Stimulated activated CD8-positive, alpha-beta memory T cell treated with anti-CD3 and anti-CD28 coated beads, Interleukin-15, amount 100 ng/mL, for 24 hours (primary cell): ENCODE measurements at places on chromosomes 4 and X.

DNA sequence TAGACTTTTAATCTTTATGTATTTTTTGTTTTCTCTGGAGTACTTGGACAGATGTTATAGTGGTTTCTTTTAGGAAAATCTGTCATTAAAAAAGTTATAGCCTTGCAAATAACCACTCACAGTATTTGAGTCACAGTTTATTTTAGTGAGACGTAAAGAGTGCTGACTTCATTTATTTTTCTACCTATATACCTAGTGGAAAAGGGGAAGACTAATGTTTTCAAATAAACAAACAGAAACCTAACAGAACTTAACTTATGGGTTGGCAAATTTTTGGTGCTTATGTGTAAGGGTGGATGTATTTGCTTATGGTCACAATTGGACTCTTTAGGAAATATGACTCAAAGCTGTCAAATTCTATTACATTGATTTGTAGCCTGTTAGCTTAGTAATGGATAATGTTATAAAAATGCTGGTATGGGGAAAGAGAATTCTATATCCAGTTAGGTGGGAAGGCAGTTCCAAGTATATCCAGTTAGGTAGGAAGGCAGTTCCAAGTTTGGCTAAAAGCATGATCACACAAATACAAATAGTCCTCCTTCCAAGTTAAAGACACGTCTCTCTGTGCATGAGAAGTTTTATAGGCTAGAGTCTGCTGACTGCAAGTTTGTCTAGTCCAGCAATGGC is 61.9 kb downstream of the SLC9A6 start:
- no peak for DNase-seq

GRCh38 chr4:110296892-110297291 is 98.5 kb upstream of the ELOVL6 start:
- DNase-seq, result no peak

GRCh38 chr4:23361453-23361852 is 528.4 kb downstream of the PPARGC1A start:
- no peak for DNase-seq

GRCh38 chr4:82367438-82368097 is 6.2 kb downstream of the HNRNPD start:
- DNase-seq, result no peak

GRCh38 chr4:2671267-2671895 is 84.8 kb downstream of the TNIP2 start:
- no peak for DNase-seq

DNA sequence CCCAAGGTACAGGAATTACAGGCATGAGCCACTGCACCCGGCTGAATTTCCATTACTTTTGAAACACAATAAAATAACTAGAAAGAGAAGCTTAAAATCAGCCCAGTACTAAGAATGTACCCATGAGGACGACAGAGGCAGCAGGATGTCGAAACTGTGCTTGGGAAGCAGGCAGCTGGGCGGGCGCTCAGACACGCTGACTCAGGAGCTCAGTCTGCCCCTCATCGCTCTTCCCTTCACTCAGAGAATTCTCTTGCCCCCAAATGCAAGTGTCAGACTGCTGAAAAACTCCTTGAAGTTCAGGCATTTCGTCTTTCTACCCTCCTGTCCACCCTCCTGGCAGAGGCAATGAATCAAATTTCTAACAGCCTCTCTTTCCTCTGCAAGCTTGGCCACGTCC is 41.0 kb upstream of the CDKN2AIP start:
- DNase-seq, result no peak

- no peak for DNase-seq
Observed at GRCh38 chr4:140720387-140721304, 35.5 kb downstream of the TBC1D9 start.

- no peak for DNase-seq
Observed at GRCh38 chr4:74932832-74933561, at the start of gene PARM1. Gene PARM1, plus strand, starts transcription at chr4:74933116. Its CDS starts 212 bp downstream, at chr4:74933328.

GRCh38 chr4:115275615-115276014 is 162.2 kb upstream of the NDST4 start:
- no peak for DNase-seq

- no peak for DNase-seq
Observed at GRCh38 chr4:174874898-174875297, 43.3 kb upstream of the ADAM29 start.

DNA sequence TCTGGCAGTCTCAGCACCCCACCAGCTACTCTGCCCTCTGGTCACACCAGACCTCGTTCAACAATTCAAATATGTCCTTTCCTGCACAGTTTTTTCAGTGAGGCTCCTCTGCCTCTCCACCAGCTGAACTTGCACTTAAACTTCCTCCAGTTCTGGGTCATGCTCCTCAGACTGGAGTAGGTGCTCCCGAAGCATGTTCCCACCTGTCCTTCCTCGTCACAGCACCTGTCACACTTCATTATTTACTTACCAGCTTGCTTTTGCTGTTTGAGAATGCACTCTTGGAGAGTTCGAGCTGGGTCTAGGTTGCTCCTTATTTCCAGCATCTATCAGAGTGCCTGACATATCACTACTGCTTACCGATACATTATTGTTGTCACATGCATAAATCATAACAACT is 144.8 kb upstream of the TTC29 start:
- DNase-seq, result no peak

DNA sequence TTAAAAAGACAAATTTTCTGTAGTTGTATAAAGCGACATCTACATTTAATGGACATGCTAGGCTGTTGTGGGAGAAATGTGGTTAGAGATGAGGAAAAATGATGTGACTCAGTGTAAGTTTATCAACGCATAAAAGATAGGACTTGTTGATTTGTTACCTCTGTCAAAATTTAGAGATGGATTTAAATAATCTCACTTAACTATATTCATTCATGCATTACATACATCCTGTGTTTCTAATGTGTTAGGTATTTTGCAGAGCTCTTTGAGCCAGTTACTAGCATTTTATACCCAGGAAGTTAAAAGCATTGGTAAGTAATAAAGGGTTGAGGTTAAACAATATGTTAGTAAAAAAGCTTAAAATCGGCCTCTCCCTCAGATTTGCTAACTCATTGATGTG is 34.3 kb downstream of the METAP1 start:
- DNase-seq, result no peak

- DNase-seq, result no peak
Observed at GRCh38 chr4:90187148-90187884, 60.1 kb downstream of the CCSER1 start.

DNA sequence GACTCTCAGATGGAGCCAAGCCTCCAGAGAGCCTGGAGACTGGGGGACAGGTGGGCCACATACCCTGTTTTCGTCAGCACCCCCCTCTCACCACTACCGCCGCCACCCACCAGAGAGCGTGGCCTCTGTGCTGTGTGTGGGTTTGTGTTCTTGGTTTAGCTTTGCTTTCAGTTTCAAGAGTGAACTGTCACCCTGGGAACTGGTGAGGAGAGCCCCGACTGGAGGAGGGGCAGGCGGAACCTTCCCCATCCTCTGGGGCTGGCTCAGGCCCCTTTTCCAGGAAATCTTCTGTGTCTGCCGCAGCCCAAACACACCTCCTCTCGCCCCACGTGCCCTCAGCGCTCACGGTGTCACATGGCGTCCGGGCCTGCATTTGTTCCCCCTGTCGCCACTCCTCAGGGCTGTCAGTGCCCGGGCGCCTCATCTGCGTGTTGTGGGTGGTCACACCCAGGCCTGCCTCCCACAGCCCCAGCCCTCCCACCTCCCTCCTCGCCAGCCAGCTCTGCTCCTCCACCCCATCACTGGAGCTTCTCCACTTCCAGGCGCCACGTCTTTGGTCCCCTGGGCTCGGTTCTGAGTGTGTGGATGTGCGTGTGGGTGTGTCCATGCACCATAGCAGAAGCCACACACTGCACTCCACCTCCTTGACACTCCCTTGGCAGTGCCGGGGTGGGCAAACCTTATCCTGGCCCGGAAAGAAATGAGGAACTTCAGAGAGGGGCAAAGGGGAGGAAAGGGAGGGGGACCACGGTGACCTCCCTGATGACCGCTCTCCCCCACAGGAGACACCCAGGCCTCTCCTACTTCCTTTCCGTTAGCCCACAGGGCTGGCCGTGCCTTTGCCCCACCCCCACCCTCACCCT is 27.8 kb downstream of the ELF4 start:
- DNase-seq, result no peak

DNA sequence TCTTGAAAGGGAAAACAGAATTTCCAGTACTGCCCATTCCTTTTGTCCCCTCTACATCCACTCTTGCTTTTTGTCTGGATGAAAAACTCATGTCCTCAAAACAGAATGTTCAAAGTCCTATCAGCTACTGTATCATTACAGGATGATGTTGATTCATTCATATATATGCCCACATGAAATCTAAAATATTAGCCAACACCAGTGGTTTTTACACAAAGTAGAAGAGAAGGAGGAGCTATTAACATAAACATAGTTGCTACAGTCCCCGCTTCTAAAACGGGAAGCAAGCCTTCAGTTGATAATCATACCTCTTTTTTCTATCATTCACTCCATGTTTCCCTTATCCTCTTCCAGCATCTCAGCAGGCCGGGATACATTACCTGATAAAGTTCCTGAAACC is 7.7 kb upstream of the THOC2 start:
- no peak for DNase-seq

DNA sequence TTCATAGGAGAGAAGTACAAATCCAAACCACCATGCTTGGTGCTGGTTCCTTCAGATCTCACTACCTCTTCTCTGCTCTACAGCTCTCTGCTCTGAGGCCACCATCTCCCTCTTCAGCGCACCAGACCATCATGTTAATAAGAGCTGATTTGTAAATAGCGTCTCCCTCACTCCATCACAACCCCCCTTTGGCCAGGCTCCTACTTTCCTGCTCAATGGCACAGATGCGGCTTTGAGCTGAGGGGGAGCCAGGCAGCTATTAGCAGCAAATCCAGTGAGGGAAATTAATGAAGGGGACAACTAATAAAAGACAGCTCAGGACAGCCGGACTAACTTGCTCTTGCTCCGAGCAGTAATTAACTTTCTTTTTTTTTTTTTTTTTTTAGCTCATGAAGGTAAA is 13.1 kb downstream of the NEUROG2 start:
- DNase-seq, result no peak

- DNase-seq, result no peak
Observed at GRCh38 chr4:2794486-2795299, 1.8 kb downstream of the SH3BP2 start.

DNA sequence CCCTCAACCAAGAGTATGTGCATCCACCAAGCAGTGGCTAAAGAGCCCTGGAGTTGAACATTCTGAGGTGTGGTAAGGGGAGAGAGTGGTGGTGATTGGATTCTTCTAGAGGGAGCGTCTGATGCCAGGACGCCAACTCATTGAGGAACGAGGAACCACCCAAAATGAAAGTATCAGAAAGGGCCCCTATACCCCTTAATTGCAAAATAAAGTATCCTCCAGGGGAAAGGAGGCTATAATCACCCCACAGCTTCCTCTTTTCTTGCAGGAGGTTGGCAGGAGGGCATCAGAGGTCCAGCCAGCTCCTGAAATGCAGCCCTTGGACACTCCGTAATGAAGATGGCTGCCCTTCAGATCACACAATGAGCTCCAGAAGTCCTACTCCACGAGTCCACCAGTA is 5.3 kb upstream of the KIAA1210 start:
- no peak for DNase-seq

DNA sequence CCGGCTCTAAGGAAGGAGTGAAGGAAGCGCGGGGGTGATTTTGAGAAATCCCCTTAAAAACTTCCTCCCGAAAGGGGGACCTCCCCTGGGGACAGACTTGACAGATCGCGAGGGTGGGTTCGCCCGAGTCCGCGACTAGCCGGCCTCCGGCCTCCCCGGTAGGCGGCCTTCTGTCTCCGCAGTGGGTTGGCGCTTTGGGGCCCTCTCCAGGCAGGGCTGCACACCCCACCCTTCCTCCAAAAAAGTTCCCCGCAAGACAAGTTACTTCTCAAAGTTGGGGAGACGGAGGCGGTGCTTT is 24.8 kb downstream of the HOPX start:
- peak; percentile 12 for DNase-seq

- DNase-seq, result no peak
Observed at GRCh38 chr4:6929339-6929811, 19.7 kb downstream of the TBC1D14 start.

DNA sequence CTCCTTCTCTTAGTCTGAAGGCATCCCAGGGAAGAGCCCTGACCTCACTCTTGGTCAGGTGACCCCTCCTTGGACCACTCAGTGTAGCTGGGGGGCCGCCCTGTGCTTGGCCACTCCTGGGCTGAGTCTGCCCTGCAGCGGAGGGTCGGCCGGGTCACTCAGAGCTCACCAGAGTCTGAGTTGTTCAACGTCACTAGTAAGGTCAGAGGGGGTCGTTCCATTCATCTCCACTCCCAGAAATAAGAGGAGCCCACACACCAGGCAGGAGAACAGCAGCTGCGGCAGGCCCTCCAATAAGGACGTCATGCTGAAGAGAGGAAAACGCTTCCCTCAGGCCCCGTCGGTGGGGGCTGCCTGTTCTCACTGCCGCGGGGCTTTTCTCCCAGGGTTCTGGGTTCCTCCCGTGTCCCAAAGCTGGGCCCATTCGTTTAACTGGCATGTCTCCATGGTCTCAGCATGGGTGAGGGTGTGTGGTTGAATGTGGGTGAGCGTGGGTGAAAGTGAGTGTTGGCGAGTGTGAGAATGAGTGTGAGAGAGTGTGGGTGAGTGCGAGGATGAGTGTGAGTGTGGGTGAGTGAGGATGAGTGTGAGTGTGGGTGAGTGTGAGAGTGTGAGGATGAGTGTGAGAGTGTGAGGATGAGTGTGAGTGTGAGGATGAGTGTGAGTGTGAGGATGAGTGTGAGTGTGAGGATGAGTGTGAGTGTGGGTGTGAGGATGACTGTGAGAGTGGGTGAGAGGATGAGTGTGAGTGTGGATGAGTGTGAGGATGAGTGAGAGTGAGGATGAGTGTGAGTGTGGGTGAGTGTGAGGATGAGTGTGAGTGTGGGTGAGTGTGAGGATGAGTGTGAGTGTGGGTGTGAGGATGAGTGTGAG is 47.7 kb downstream of the ING2 start:
- DNase-seq, result no peak

DNA sequence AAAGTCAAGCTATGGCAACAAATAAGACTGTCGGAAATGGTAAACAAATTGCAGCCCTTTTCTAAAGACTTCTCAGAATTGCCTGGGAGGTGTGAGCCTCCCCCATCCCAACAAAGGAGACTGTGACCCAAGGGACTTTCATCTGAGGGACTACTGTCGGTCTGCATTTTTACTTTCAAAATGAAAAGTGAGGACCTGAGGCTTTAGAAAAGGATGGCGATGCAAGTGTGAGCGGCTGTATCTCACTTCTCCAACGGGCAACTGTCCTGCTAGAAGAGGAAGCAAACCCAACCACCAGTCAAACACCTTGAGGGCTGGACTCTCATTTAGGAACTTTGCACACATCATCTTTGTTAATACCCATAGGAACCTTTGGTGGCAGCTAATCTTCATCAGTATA is 62.6 kb upstream of the CLNK start:
- no peak for DNase-seq

DNA sequence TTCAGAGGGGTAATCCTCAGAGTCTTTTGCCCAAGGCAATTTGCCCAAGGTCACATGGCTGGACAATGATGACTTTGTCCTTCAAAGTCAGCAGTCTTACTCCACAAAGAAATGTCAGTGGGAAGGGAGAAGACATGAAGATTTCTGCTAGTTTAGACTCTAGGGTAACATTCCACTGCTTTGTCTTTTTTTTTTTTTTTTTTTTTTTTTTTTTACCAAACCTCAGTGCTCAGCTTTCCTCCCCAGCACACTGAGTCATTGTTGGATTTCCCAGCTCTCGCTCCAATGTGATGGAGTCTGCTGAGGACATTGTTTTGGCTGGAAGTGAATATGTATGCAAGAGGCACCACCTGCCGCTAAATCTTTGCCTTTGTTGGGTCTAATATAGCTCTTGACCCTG is 7.2 kb upstream of the C1QTNF7 start:
- DNase-seq, result no peak

- no peak for DNase-seq
Observed at GRCh38 chrX:56279863-56280262, 47.7 kb downstream of the KLF8 start.
